ENCODE measurements at places on chromosomes 2 and 18.

DNA sequence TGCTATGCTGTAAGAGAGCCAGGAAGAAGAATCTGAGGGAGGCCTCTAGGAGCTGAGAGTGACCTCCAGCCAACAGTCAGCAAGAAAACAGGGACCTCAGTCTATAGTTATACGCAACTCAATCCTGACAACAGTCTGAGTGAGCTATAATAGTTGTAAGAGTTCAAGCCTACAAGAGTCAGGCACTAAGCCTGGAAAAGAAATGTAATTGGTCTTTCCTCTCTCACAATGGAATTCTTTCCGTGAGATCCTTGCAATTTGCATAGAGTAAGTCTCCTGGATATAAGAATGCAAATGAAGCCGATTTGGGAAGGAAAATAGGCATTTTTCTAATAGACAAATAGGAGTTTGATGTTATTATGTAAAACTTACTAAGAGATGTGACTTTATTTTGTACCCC is 1332.6 kb upstream of the CELF4 start:
- DNase-seq, result no peak

- DNase-seq, result peak; percentile 28
Observed at GRCh38 chr2:14951569-14952285, 319.2 kb downstream of the LRATD1 start.

DNA sequence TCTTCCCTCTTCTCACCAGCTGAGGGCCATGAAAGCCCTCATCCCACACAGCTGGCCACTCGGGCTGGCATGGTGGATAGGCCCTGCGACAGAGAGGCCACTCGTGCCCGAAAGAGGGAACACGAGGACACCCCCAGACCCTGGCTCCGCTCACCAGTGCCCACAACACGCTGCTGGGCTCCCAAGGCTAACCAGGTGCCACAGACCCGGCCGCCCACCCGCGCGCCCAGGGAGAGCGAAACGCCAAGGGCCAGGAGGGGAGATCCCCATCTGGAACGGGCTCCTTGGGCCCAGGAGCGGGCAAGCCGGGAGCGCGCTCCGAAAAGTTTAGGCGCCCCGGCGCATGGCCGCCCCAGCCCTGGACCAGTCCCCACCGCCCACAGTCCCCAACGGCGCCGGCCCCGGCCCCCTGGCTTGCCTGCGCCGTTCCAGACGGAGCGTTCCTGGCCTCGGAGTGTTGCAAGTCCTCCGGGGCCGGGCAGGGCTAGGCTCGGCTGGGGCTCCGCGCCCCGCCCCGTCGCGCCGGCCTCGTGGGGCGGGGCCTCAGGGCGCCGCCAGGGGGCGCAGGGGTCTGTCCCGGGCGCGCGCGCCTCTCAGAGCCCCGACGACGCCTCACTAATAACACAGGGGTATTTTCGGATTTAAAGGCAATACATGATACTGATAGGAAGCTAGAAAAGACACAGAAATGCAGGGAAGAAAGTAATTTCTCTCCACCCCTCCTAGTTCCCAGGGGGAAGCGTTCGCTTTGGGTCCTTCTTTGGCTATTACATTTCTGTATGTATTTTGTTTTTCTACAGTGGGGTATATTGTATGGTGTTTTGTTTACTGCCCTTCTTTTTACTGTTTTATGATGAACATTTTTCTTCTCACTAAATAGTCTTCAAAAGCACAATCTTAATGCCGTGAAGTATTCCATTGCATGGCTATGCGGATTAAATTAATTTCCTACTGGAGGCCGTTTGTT is at the start of gene TMBIM1:
TSS of gene TMBIM1 (minus strand) at position 456 of the 967 bp plus-strand sequence. CDS start 10,362 bp downstream, outside the sequence.
- DNase-seq, result peak; percentile 64

DNA sequence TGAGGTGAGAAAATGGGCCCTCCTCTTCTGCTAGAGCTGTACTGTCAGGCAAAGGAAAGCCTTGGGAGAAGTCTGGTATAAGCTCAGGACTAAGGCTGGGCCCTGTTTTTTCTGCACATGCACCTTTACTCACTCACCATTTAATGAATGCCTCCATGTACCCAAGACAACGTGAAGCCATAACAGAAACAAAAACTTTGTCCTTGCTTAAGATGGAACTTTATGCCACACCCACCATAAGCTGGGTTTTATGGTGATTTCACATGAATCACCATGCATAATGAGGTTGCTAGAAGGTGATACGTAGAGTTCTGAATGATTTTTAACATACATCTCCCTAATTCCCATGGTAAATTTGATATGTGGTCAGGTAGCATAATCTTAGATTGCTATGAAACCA is 63.7 kb upstream of the CYP26B1 start:
- no peak for DNase-seq
